ENCODE measurements at places on chromosomes 11 and 22.

- no peak for DNase-seq
These were observed 113.1 kb downstream of the RBFOX2 start for GRCh38 chr22:35915477-35916013.

DNA sequence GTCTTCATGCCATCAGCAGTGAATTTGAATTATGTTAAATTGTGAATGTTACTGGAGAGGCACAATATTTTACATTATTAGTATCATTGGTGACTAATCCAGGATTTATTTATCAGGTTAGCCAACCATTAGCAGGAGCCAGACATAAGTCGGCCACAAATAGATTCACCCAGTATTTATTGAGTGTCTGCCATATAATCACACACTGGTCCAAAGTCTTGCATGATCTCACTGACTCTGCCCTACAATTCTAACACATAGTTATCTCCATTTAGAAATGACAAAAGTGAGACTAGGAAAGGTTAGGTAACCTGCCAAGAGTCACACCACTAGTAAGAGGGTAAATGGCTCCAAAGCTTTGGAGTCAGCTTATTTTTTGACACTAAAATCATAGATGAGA, 179.6 kb downstream of the BLID start:
- DNase-seq: no peak

DNA sequence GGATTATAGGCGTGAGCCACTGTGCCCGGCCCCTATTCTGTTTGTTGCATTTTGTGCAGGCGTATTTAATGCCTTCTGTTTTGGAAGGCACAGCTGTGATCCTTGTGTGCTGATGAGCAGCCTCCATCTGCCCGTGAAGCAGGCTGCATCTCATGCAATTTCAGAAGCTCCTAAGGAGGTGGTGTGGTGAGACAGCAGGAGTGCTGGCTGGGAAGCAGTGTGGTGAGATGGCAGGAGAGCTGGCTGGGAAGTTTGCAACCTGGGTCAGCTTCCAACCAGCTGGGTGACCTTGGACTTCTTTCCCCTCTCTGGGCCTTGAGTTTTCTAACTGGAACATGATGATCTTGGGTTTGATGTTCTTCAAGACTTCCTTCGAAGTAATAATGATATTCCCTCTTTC, 525.1 kb downstream of the TBC1D22A start:
- DNase-seq: no peak

GRCh38 chr11:134170919-134171281, 52.9 kb downstream of the NCAPD3 start:
- DNase-seq: no peak

Data from NCI-H510A (cell line).